ENCODE measurements at places on chromosomes 1 and 21. TPM values are rescaled to one million over a fixed set of nuclear protein-coding genes. Genes with fewer than 3 reads are reported as not detected.

DNA sequence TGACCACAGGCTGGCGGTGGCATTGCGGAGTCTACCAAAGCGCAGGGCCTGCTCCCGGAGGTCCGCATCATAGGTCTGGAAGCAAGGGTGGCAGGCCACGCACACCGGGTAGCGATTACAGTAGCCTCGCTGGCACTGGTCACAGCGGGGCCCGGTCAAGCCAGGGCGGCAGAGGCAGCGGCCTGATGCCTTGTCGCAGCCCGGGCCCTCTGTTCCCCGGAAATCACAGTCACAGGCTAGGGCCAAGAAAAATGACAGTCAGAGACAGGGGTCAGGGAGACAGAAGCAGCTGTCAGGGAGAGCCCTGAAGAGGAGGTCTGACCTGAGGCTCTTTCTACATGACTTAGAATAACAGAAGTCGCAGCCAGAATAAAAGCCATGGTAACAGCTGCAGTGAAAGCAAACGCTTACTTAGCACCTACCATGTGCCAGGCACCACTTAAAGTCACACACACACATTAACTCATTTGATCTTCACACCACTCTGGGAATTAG lies 26.4 kb downstream of the LAMB3 start:
- no peak for DNase-seq

- no peak for DNase-seq
Observed at GRCh38 chr1:116078699-116079223, 32.4 kb upstream of the MAB21L3 start.

DNA sequence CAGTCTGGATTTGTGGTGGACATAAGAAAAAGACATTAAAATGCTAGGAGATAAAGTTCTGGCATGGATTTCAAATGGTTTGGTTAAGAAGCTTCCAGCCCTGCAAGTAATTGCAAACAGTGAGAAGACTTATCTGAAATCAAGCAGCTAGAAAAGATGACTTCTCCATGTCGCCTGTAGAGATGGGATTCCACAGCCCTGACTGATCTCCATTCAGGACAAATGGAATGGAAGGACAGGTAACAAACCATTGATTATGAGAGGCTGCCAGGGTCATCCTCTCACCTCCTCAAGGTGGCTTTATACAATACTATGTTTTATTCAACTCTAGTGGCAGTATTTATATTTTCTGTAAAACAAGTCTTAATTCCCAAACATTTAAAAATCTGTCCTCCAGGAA lies 237.9 kb downstream of the HLX start:
- no peak for DNase-seq

GRCh38 chr1:21815724-21816321 lies 3.8 kb downstream of the LDLRAD2 start:
- no peak for DNase-seq

DNA sequence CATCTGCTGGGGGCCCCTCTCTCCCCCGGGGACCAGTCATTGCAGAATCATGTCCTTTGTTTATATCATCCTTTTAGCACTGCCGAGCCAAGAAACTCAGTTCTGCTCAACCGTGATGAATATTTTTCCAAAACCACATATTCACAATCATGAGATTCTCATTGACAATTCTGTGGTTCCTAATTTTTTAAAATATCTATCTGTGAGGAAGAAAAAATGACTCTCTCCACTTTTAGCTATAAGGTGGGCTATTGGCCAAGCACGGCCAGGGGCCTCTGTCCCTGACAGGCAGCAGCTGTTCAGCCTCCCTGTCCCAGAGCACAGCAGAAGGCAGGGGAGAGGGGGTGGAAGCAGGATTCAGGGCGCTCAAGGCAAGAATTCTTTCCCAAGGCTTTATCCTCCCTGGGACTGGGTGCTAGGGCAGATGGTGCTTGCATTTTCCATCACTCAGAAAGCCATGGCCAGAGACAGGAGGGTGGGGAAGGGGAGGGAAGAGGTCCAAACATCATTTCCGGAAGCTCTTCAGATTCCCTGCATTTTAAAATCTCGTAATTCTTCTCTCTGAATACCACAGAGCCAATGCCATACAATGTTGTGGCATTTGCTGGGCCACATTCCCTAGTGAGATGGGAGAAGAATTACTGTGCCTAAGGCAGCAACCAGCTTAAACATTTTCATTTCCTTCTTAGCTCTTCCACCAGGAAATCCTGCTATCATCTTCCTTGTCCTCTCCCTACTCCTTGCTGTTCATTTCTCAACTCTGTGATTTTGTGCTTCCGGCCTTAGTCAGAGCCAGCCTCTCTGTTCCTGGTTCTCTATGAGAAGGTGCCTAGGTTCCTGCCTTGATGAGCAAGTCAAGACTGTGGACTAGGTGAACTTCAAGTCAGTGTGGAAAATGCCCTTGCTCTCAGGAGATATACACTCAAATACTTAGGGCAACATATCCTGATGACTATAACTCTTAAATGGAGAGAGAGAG lies 60.3 kb downstream of the KCNJ6 start:
- DNase-seq = no peak

DNA sequence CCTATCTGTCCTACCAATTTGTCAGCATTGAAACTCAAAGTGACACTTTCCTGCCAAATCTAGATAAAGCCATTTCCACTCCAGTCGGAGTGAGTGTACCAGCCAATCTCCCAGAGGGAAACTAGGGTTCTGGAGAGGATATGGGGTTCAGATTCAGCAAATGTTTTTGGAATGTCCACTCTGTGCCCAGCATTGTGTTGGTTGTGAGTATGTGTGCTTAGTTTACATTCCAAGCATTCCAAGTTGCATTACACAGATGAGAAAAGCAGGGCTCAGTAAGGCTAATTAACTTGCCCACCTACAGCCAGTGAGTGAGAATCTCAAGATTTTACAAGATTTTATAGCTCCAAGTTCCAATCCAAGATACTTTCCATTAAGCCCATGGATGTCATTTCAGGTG lies 26.4 kb upstream of the RGS16 start:
- no peak for DNase-seq

DNA sequence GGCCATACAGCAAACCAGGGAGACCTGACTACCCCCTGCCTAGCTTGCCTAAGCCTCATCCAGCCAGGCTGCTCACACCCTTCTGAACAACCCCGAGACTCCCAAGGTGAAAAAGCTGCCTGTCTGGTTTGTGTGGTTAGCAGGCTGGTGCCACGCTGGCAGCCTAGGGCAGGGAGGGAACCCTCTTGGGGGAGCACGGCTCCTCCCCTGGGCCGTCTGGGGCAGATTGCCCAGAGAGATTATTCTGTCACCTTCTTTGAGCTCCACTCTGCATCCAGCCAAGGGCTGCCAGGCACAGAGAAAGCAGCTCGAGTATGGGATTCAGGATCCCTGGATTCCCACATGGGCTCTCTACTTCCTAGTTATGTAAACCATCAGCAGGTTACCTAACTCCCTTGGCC lies 27.5 kb upstream of the TCEA3 start:
- DNase-seq = no peak

- DNase-seq = no peak
Observed at GRCh38 chr1:16402742-16403141, 34.5 kb downstream of the SPATA21 start.

- no peak for DNase-seq
Observed at GRCh38 chr1:119631433-119632102, 16.5 kb downstream of the ZNF697 start.

- peak; percentile 50 for DNase-seq
Observed at GRCh38 chr1:179228783-179229213, 679 bp downstream of the ABL2 start.

DNA sequence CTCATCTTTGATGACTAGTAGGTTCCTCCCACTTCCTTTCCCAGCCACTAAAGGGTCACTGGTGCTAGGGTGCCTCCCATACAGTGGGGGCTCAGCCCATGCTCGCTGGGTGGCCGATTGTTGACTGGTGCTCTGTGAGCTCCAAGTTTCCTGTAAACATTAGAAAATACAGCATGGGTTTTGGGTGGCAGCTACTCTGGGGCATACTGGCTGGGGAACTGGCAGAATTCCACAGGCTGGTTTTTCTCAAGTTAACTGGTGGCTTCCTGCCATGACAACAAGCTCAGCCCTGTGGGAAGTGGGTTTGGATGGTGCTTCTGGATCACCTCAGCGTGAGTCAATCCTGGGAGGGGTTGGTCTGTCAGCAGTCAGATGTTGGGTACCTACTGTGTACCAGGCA lies 28.7 kb upstream of the CRNN start:
- DNase-seq = no peak

DNA sequence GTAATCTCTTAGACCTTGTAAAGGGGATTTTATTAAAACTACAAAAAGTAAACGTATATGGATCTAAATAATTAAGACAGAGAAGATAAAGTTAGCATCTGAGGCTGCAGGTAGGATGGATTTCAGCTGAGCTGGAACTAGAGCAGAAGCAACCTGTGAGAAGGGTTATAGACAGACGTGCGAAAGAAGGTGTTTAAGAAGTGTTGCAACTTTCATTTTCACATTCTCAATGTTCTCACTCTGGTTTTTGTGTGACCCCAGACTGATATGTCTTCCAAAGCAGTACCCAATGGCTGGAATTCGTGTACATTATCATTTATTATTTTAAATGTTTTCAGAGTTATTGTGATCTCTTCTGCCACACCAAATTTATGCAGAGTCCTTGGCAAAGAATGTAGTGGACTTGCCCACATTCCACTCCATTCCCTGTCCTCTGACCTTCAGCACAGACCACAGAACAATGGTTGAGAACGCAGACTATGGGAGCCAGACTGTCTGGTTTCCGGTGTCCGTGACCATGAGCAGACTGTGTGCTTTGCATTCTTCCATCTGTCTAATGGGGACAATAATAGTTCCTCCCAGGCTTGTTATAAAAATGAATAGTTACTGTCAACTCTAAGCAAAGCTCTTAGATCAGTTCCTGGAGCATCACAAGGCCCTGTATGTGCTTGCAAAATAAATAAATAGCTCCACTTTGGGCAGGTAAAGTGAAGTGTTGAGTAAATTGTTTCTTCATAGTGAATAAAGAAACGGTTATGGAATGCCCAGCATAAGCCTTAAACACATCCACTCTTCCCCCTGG lies 140.6 kb upstream of the SAMSN1 start:
- no peak for DNase-seq

GRCh38 chr1:207251066-207251465 lies 70.4 kb upstream of the CD55 start:
- DNase-seq = no peak

GRCh38 chr1:54280651-54281050 lies 80.7 kb downstream of the MRPL37 start:
- DNase-seq = peak; percentile 47

DNA sequence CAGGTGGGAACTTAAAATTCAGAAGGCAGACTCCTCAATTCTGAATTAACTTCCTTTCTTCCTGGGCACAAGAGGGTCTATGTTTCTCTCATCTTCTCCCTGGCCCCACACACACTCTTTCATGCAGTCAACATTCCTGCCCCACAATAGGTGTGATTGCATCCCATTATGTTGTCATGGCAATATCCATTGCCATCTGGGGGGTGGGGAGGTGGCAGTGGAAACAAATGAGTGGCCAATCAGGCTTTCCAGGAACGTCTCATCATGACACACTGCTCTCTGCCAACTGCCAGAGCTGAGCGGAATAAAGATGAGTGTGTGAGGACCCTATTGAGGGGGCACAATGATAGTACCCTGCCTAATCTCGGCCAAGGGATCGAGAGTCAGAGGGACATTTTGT lies 80.4 kb downstream of the KCND3 start:
- DNase-seq = no peak

Gene C1orf105
- not detected for total RNA-seq

Gene C21orf58
- total RNA-seq = 16.5 TPM

Gene TFF2
- not detected for total RNA-seq

Gene CRABP2
- 1.2 TPM for total RNA-seq

Gene GJB3
- not detected for total RNA-seq

Gene MIXL1
- total RNA-seq = not detected

Gene STIL
- total RNA-seq = 28.2 TPM

Gene PRDX6
- total RNA-seq = 168 TPM
